ENCODE measurements at places on chromosomes 2 and 18. TPM values are rescaled to one million over a fixed set of nuclear protein-coding genes. Genes with fewer than 3 reads are reported as not detected.

DNA sequence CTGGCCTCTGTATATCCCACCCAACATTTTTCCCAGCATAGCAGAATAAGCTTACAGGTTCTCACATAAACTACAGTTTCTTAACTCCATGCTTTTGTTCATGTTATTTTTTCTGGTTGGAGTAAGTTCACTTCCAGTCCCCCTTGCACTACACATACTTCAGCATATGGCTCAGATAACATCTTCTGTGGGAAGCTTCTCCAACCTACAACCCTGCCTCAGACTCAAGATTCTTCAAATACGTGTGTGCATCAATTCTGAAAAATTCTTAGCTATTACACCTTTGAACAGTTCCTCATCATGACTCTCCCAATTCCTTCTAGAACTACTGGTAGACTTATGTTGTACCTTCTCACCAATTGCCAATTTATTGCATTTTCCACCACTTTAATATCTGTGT, 7.5 kb upstream of the CPLX4 start:
- H3K4me3 ChIP-seq, result no peak overlapping the region
- H3K36me3 ChIP-seq, result no peaks in the 10 kb centered on the region
- no peak overlapping the region for H3K27ac ChIP-seq
- H3K4me1 ChIP-seq, result no peaks in the 10 kb centered on the region
- no peaks in the 10 kb centered on the region for H3K27me3 ChIP-seq
- no peak for DNase-seq

DNA sequence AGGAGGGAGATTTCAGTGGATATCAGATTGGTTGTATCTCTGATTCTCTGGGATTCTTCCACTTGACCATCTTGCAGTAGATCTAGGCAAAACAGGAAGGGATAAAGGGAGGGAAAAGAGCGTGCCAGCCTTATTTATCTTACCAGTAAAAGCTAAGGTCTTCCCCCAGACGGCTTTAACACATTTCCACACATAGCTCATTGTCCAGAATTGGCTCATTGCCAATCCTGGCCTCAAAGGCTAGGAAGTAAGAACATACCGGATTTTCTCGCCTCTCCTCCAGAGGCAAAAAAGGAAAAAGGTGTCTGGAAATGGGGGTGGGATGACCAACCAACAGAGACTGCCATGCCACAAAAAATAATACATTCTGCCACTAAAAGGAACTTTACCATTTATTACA, 411.6 kb upstream of the NRP2 start:
- H3K4me3 ChIP-seq, result no peak overlapping the region
- H3K27me3 ChIP-seq, result no peaks in the 10 kb centered on the region
- no peaks in the 10 kb centered on the region for H3K4me1 ChIP-seq

GRCh38 chr2:173874894-173875237, 90.3 kb downstream of the SP3 start:
- H3K4me1 ChIP-seq, result no peaks in the 10 kb centered on the region
- no peak overlapping the region for H3K27ac ChIP-seq
- DNase-seq, result no peak
- H3K4me3 ChIP-seq, result no peak overlapping the region
- H3K27me3 ChIP-seq, result no peaks in the 10 kb centered on the region

Gene ACTG2
- not detected for total RNA-seq

- no peaks in the 10 kb centered on the region for H3K4me1 ChIP-seq
- H3K36me3 ChIP-seq, result no peaks in the 10 kb centered on the region
- no peak overlapping the region for H3K4me3 ChIP-seq
- H3K27ac ChIP-seq, result peak overlapping the region; percentile 72
- no peaks in the 10 kb centered on the region for H3K27me3 ChIP-seq
Observed at GRCh38 chr18:57819119-57819518, 16.0 kb upstream of the ATP8B1 start.

Gene SGO2
- total RNA-seq, result 18.6 TPM

Gene TEX44
- total RNA-seq, result not detected

DNA sequence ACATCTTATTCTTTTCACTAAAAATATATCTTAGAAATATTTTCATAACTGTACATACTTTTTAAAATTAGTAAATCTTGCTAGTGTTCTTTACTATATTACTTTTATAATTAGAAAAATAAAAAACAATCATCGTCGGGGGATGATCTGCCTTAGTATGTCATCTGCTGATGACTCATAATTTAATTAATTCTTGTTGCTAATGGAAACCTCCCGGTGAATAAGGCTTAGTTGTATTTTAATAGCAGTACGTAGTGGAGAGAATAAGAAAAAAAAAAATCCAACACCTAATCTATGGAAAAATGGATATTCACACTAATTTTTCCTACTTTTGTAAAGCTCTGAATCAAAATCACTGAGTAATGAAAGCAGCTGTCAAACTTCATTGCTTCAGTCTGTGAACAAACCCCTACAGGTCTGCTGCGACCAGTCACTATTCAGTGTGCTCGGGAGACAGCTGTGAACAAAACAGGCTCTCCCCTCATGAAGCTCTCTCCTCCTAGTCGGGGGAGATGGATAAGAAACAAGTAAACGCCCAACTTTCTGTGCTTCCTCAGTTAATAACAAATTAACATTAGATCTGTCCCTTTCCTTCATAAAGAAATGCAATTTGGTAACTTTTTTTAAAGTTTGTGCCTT, 97.4 kb upstream of the UPP2 start:
- H3K36me3 ChIP-seq, result no peaks in the 10 kb centered on the region
- no peaks in the 10 kb centered on the region for H3K27me3 ChIP-seq
- no peak for DNase-seq
- no peak overlapping the region for H3K4me3 ChIP-seq

Gene REG3A
- total RNA-seq, result not detected

DNA sequence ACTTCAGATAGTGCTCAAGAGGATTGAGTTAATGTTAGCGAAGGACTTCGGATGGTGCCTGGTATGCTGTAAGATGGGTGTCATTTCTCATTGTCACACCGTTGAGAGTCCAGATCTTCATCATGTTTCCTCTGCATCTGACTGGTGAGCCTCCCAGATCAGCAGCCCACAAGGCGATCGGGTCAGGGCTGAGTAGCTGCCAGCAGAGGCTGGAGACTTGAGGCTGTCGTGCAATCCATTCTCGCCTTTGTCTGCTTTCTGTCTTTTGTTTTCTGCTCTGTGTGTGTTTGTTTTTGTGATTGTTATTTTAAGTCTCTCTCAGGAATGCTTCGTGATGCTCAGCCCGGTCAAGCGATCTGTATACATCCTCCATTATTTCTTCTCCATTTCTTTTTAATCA, 95.8 kb downstream of the TGOLN2 start:
- no peaks in the 10 kb centered on the region for H3K4me1 ChIP-seq
- no peaks in the 10 kb centered on the region for H3K36me3 ChIP-seq
- no peak for DNase-seq
- H3K27ac ChIP-seq, result no peak overlapping the region
- no peak overlapping the region for H3K4me3 ChIP-seq

Gene UGT1A4
- not detected for total RNA-seq

GRCh38 chr2:10982931-10983701, 71.4 kb downstream of the KCNF1 start:
- H3K36me3 ChIP-seq, result no peaks in the 10 kb centered on the region
- DNase-seq, result no peak
- H3K27me3 ChIP-seq, result no peaks in the 10 kb centered on the region
- H3K4me3 ChIP-seq, result no peak overlapping the region

DNA sequence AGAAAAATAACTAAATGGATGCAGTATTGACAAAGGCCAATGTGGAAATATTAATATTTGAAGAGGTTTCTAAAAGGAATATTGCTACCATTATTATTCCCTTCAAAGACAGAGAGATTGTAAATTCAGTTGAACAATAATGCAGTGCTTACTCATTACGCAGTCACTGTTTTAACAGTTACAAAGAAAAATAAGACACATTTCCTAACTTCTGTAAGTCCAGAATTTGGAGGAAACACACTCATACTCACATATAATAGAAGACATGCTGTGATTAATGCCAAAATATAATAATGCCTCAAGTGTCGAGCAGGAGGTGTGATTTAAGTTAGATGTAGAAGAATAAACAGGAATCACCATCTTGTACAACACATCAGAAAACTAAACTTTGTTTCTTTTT, 389.2 kb downstream of the FBXO15 start:
- no peaks in the 10 kb centered on the region for H3K36me3 ChIP-seq
- no peaks in the 10 kb centered on the region for H3K27me3 ChIP-seq
- H3K4me3 ChIP-seq, result no peak overlapping the region
- H3K4me1 ChIP-seq, result no peaks in the 10 kb centered on the region
- no peak overlapping the region for H3K27ac ChIP-seq

Gene GCKR
- total RNA-seq, result not detected

DNA sequence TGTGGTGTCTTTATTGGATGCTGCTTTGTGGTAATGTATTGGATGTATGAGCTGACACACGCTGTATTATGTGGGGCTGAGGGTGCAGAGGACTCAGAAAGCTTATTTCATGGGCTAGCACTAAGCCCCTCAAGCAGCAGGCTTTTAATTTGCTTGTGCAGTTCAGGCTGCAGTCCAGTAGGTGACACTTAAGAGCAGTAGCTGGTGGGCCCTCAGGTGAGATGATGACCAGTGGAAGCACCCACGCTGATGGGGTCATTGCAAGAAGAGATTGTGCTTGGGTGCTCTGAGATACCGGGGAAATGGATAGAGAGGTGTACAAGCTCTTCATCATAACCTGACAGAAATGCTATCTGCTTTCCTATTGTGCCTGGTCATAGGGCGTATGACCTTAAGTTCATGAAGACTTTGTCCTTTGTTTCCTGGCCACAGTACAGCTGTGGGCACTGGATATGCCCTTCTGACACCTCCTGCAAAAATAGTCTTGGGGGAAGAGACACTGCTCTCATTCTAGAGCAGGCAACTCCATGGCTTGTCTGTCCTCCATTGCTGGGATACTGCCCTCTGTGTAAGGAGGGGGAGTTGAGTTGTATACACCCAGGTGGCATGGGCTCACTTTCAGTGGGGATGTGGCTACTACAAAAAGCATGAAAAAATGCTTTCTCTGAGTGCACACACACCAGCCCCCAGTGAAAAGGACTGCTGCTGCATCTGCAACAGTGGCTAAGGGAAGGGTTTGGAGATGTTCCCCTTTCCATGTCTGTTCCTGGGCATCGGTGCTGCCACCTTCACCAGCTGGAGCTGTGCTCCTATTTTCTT, 205.7 kb upstream of the ZSWIM2 start:
- H3K4me1 ChIP-seq, result no peaks in the 10 kb centered on the region
- H3K4me3 ChIP-seq, result no peak overlapping the region
- no peak for DNase-seq
- no peaks in the 10 kb centered on the region for H3K27me3 ChIP-seq

Gene ING5
- 48.4 TPM for total RNA-seq

Gene MAP2
- not detected for total RNA-seq

DNA sequence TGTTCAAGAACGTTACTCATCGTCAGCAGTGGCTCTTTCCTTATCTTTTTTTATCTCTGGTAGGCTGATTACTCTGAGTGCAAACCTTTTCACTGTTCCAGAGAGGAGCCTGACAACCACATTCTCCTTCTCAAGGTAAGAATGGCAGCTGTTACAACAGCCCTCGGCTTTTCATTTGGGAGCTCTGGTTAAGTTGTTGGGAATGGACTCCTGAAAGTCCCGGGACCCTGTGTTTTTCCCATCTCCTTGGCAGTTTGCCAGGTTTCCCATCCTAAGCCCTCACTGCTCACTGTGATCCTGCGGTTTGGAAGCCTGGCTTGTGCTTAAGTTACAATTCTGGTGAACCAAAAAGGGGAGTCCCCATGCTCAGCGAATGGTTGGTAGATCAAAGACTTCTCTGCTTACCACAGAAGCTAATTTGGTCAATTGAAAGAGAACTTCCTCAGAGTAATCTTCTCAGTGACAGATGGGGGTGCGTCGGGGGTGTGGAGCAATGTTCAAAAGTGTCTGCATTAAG, 122.3 kb downstream of the LYPD6B start:
- H3K36me3 ChIP-seq, result no peaks in the 10 kb centered on the region
- H3K4me3 ChIP-seq, result no peak overlapping the region
- H3K27me3 ChIP-seq, result no peaks in the 10 kb centered on the region
- H3K4me1 ChIP-seq, result peaks cover 4% of the 10 kb centered on the region

Data from CD8-positive, alpha-beta memory T cell (primary cell).